Neural cell (in vitro differentiated cells): ENCODE measurements at places on chromosomes 5 and 9. TPM values are rescaled to one million over a fixed set of nuclear protein-coding genes. Genes with fewer than 3 reads are reported as not detected.

The FOXD4L5 gene
- polyA plus RNA-seq, result 0.06 and 0.12 TPM in 2 replicates

The COL15A1 gene
- 2.8 and 3.4 TPM in 2 replicates for polyA plus RNA-seq

The PCDHB9 gene
- polyA plus RNA-seq, result 4.8 and 4.9 TPM in 2 replicates

The SLC36A3 gene
- not detected in 2 replicates for polyA plus RNA-seq

The HTR1A gene
- not detected in 2 replicates for polyA plus RNA-seq

The MEIKIN gene
- polyA plus RNA-seq, result not detected in 2 replicates

The OLFM1 gene
- polyA plus RNA-seq, result 102 and 134 TPM in 2 replicates
